Inflammatory macrophage (primary cell): ENCODE measurements at places on chromosomes 12 and 14.

GRCh38 chr12:81162391-81163136 lies 84.7 kb downstream of the ACSS3 start:
- DNase-seq, result no peak

GRCh38 chr12:84075991-84076390 lies 836.6 kb downstream of the SLC6A15 start:
- DNase-seq, result no peak

- DNase-seq, result no peak
These were observed 17.1 kb upstream of the MED13L start for GRCh38 chr12:116294454-116295165.

DNA sequence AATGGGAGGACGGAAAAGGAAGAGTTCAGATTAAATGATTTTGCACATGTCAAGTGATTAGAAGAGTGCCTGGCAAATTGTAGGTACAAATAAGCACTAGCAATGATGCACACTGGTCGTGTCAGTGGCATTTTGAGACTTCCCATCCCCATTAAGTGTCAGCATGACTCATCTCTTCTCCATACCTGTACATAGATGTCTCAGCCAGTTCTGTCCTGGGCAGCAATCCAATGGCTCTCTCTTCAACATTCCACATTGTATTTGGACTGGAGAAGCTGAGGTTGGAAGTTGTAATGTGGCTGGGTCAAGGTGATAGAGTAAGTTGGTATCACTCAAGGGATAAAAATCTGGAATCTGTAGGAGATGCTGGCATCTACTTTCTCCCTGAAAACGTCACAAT lies 742.7 kb downstream of the VRK1 start:
- DNase-seq, result no peak

GRCh38 chr14:36807727-36808126 lies 146.1 kb downstream of the PAX9 start:
- DNase-seq, result no peak

DNA sequence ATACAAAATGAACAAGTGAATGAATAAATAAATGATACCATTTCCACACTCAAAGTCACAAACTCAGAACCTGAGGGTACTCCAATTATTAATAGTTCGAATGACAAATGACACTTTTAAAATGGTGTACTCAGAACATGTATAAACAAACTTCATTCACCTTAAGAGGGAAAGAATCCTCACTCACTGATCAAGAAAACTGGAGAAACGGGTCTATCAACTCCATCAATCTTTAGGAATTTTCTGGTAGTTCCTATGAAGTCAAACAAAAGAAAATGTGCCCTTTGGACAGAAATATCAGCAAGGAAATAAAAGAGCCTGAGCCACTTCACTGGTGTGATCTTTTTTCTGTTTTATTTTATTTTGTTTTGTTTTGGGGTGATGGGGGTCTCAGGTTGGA lies 5.2 kb upstream of the NRDE2 start:
- no peak for DNase-seq

GRCh38 chr12:48995086-48995879 lies 3.9 kb downstream of the DDN start:
- DNase-seq, result peak; percentile 64

DNA sequence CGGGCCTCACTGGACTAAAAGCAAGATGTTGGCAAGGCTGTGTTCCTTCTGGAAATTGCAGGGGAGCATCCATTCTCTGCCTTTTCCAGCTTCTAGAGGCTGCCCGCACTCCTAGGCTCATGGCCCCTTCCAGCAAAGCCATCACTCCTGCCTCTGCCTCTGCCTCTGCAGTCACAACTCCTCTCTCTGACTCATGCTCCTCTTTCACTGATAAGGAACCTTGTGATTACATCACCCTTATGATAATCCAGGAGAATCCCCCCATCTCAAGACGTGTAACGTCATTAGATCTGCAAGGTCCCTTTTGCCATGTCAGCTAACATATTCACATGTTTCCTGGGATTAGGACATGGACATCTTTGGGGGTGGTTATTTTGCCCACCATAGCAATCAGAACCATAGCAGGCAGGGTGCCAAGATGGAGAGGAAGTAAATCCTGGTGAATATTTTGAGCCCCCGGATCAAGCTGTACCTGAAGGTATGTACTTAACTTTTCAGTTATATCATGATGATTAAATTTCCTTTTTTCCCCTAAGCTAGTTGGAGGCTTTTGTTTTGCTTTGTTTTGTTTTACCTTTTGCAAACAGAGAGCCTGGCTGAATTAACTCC lies 123.6 kb downstream of the SCARB1 start:
- DNase-seq, result peak; percentile 44

DNA sequence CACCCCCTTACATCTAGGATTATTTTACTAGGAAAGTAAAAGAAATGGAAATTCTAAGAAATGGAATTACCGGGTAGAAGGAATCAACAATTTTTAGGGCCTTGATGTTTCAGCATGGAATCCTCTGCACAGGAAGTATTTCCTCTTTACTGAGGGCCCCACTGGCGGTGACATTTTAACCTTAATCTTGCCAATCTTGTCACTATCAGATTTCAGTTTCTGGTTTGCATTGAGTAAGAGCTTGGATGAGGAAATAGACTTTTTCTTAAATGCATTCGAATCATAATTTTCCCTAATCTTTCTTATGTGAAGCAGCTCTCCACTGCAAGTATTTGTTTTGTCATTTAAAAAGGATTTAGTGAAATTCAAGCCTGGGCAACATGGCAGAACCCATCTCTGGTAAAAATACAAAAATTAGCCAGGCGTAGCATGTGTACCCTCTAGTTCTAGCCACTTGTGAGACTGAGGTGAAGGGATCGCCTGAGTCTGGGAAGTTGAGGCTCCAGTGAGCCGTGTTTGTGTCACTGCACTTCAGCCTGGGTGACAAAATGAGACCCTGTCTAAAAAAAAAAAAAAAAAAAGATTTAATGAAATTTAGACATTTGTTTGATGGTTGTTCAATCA lies 40.7 kb downstream of the TPCN1 start:
- peak; percentile 79 for DNase-seq

GRCh38 chr14:73973497-73973896 lies 23.4 kb downstream of the COQ6 start:
- DNase-seq, result no peak

DNA sequence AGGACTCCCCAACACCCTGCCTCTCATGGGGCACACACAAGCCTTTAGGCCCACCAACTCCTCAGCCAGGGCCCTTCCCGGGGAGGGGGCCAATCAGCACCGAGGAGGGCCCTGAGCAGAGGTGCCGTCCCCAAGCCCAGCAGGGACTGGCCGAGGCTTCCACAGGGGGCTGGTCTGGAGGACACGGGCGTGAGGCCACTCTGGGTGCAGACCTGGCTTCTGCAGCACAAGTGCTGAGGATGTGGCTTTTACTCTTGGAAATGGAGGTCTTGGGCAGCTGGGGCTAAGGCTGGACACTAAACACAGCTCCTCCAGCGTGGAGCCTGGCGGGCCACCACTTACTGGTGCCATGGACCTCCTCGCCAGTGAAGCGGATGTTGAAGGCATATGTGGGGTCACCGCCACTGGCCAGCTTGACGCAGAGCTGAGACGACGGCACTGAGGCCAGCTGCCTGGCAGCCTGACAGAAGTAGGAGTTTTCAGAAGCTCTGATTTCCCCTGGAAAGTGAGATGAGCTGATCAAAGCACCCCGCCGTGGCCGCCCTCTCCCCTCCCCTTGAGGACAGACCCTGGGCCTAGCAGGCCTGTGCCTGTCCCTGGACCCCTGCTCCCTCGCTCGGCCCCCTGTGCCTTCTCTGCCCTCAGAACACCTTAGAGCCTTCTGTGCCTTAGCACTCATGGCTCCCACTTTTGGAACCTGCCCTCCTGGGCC lies 44.0 kb downstream of the TRAFD1 start:
- no peak for DNase-seq

DNA sequence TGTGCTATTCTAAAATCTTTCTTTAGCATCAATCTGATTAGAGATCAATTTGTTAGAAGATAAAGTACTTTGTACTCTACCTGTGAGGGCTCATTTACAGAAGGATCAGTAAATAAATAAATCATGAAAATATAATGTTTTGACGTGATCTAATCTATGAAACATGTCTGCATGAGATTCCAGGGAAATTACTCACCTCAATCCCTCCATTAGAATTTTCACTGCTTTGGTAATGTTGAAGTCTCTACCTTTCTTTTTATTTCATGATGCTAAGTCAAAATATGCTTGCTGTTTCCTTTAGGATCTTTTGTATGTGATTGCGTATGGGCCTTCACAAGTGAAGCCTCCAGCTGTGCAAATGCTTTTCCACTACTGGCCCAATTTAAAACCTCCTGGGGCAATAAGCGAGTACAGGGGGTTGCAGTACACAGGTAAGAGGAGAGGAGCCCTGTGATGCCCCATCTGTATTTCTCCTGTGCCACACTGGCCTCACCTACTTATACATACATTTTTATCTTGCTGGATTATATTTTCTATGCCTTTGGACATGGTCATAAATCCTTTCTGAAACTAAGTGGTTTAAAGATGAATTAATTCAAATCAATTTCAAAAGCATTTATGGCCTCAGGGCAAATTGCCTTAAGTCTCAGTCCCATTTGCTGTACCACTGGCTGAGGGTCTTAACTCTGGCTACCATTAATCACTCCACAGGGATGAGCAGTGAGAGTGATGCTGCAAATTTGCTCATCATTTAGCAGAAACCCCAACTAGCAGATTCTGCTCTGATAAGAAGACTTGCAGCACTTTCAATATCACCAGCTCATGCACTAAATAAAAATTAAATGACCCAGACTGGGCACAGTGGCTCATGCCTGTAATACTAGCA lies 66.4 kb downstream of the UNC79 start:
- DNase-seq, result no peak

DNA sequence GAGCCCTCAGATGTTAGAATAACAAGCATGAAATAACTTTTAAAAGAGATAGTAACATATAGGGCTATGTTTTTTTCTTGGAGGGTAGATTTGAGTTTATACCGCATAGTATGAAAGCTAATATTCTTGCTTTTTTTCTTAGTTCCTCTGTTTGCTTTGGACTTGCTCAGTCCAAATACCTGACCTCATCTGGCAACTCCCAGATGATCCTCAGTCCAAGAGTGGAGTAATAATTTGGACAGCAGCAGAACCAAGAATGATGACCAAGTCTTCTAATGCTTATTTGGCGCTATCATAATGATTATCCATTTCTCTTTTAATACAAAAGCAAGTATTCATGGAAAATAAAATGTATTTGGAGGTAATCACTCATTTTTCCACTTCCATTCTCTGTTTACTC lies 45.6 kb downstream of the GUCY2C start:
- DNase-seq, result no peak

DNA sequence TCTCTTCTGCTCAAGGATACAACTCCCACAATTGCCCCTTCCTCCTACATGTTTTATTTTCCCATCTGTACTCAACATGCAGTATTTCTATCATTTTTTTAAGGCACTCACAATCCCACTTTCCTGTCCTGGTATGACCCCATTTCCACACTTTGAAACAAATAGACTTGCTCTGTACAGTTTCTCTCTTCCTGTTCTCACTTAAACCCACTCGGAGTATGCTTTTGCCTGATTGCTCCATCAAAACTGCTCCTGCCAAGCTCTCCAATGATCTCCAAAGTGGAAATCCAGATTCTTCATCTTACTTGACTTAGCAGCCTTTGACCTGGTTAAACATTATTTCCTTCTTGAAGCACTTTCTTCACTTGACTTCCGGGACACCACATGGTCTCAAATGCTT lies 384.5 kb downstream of the SEC23A start:
- no peak for DNase-seq

- peak; percentile 45 for DNase-seq
These were observed 147.4 kb upstream of the EGLN3 start for GRCh38 chr14:34098045-34098984.

- DNase-seq, result no peak
These were observed 71.7 kb upstream of the CPNE8 start for GRCh38 chr12:38977132-38977531.

GRCh38 chr12:30732954-30733637 lies 21.7 kb downstream of the CAPRIN2 start:
- no peak for DNase-seq

DNA sequence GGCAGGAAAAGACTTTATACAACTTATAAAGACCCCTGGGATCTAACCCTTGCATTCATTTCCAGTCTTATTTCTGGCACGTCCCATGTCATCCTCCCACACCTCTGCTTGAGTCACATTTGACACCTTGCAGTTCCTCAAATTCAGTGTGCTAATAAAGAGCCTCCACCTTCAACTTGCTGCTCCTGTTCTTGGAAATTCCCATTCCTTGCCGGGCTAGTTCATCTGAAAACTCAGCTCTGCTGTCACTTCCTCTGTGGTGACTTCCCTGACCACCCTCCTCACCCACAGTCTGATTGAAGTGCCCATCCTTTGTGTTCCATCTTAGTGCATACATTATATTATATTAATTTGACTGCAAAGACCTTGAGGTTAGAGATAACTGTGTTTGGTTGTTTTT lies 37.4 kb upstream of the PSMA6 start:
- DNase-seq, result peak; percentile 35

GRCh38 chr14:79356040-79356439 lies 855.3 kb downstream of the DIO2 start:
- no peak for DNase-seq

- no peak for DNase-seq
These were observed 5.5 kb downstream of the DDIT3 start for GRCh38 chr12:57514720-57515407.

DNA sequence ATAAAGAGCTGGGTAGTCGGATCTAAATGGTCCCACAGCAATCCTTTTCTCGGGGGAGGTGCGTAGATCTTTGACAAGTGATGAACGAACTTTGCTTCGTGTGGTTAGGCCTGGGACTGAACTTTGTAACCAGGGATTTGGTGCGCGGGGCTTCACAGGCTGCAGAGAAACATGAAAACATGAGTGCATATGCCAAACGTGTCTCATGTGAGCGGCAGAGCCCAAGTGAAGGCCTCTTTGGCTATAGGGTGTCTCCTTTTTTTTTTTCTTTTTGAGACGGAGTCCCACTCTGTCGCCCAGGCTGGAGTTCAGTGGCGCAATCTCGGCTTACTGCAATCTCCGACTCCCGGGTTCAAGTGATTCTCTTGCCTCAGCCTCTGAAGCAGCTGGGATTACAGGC lies 12.0 kb upstream of the RIOX1 start:
- DNase-seq, result no peak

DNA sequence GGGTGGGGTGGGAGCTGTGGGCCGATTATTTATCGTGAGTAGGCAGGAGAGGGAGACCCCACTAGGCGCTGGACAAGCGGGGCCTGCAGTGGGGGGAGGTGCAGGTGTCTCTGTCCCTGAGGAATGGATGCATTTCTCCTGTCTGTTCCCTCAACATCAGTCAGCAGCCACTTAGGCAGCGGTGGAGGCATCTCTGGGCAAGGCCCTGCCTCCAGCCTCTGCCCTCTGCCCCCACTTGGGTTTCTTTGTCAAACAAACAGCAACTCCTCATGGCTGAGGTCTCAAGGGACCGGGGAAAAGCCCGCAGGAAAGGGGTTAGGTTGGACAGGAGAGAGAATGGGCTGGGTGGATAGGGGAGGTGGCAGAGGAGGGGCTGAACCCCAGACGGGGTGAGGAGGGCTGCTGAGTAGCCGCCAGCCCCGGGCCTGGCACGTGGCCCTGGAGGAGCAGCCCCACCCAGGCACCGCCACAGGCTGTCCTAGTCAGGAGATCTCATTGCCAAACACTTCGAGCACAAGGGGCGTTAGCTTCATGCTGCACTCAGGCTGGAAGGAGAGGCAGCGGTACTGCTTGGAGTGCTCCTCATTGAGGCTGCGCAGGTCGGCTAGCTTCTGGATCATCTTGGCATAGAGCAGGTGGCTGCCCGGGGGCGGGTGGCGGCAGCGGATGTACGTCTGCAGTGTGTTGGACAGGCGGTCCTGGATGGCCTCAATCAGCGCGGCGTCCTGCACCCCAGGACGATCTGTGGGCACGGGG lies 24.7 kb upstream of the HDAC7 start:
- DNase-seq, result no peak
